NCI-H187 treated with DMSO at 0.1 percent for 48 hours (cell line): ENCODE measurements at places on chromosomes 5 and 9.

DNA sequence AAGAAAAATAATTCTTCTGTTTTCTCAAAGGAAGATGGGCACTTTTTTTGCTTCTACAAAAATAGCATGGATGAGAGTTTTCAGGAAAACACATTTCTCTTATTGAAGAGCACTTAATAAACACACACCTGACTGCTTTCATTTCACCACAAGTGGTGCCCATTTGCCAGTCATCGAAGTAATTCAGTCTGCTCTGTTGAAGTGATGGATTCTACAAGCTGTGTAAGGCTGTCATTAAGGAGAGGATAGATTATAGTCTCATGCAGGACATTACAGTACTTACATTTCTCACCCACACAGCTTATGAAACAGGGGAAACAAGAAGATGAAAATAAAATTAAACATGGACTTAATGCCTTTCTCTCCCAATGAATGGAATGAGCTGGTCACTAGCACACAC, 165.2 kb downstream of the NR2F1-AS1 start:
- no peak for DNase-seq

DNA sequence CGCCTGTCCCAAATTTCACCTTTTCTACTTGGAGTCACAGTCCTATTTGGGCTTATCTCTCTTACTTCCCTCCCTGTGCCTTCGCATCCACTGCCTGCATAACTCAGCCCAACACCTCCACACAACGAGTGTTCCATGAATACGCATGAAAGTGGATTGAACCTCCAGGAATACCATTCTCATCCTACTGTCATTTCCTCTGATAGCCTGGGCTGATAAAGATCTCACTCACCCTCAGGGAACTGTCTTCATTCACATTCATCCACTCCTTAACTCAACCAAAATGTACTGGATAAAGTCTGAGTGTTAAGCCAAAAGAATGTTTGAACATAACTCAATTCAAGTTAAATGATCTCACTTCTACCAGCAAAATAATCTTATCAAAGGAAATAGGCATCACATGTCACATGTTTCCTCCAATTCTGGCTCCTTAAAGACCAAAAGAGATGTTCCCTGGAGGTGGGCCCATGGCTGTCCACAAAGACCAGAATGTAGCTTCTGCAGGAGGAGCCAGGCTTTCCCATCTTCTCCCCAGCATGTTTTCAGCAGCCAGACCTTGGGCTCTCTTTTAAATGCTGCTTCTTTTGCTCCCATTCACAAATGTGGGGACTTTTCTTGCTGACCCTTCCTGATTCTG, 28.4 kb upstream of the TRIO start:
- DNase-seq: no peak

DNA sequence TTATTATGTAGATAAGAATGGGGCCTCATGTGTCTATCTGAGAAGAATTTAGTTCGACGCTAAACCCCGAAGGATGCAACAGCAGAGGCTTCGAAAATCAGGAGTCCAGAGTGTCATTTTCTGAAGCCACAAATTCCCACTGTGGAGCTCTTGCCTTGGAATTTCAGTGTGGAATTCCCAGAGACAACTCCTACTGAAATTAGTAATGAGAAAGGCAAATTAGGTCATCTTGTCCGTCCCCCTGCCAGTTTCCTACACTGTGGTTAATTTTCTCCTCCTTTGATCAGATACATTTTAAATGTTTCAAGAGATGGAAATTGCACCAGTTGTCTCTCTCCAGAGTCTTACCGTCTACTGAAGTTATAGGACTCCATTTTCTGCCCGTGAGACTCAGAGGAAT, 633.6 kb downstream of the BNC2 start:
- DNase-seq: no peak

- DNase-seq: no peak
Observed at GRCh38 chr5:103569313-103570060, 6.9 kb upstream of the NUDT12 start.

GRCh38 chr9:75231167-75231566, 142.9 kb downstream of the OSTF1 start:
- DNase-seq: no peak

DNA sequence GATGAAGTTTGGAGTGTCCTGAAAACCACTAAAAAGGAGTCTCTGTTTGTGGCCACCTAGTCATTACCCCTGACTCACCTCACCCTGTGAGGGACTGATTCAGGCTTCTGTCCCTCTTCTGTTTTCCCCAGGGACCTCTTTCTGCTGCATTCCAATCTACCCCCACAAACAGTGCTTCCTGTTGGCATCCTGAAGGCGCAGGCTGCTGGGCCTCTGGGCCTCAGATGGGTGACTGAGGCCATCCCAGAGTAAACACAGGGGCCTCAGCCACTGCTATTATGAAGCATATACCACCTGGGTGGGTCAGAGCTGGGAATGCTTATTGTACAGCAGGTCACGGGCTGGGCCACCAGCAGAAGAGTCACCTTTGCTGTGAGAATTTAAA, 20.0 kb downstream of the MORN5 start:
- no peak for DNase-seq

DNA sequence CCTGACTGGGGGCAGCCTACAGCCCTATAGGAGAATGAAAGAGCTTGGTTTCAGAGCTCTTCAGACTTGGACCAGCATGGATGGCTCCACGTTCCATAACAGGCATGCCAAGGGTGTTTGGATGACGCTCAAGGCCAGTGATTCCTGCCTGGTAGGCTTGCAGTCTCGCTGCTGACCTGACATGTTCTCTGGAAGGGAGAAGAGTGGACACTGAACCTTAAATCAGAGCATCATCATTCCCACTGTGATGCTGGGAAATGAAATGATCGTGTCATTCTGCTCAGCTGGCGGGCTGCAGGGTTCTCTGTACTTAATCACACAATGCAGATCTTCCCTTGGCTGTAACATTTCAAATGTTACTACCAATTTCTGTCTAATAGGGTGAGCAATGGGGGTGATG, 57.0 kb downstream of the CFAP90 start:
- DNase-seq: no peak

GRCh38 chr9:78574354-78575045, 277.6 kb downstream of the PSAT1 start:
- no peak for DNase-seq

- DNase-seq: no peak
Observed at GRCh38 chr9:88580961-88581360, 46.0 kb downstream of the NXNL2 start.

- no peak for DNase-seq
Observed at GRCh38 chr9:100099722-100100042, 639 bp downstream of the INVS start.

- DNase-seq: no peak
Observed at GRCh38 chr9:27445057-27445595, 79.0 kb upstream of the IFNK start.

DNA sequence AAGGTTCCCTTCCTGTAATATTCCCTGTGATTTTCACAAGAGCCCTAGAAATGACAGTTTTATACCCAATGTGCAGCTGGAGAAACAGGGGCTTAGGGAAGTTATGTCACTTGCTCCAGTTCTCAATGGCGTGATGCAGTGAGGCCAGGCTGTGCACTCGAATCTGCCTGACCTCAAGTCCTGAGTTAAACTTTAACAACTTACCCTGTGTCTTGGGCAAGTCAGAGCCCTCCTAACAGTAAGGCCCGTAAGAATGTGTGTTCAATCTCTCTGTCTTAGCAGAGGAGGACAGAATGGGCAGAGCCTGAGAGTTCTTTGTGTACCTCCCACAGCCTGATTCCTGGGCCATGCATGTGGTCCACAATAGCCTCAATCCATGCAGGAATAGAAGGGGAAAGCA, 181.1 kb downstream of the TRIM32 start:
- no peak for DNase-seq

- no peak for DNase-seq
Observed at GRCh38 chr5:73149540-73149939, 23.5 kb upstream of the TMEM174 start.

DNA sequence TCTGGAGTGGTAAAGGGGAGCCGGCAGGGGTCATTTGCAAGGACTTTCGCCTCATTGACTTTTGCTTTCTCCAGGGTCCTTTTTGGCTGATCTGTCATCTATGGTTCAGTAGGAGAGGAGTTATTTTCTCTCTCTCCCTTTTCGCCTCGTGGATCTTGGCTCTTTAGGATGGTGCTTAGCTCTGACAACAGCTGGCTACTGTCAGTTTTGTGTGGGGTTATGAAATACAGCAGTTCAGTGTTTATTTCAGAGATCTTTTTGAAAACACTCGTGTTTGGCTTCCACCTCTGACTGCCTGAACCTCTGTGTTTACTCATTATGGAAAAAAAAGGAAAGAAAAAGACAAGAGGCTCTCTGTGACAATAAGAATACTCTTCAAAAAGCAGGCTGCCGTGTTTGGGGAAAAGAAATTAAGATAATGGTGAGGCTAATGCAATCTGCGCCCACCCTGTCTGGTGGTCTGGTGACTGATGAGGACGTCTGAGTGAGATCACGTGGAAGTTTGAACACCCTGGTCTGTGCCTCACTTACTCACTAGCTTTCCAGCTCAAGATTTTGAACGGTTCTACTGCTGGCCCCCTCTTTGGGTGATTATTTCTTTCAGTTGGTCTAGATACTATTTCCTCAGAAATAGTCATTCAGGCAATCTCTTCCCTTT, 567.7 kb downstream of the CAAP1 start:
- DNase-seq: no peak

GRCh38 chr5:157347301-157348048, 81.6 kb downstream of the CYFIP2 start:
- DNase-seq: no peak

- no peak for DNase-seq
Observed at GRCh38 chr5:80165452-80165851, 90.4 kb downstream of the SERINC5 start.

DNA sequence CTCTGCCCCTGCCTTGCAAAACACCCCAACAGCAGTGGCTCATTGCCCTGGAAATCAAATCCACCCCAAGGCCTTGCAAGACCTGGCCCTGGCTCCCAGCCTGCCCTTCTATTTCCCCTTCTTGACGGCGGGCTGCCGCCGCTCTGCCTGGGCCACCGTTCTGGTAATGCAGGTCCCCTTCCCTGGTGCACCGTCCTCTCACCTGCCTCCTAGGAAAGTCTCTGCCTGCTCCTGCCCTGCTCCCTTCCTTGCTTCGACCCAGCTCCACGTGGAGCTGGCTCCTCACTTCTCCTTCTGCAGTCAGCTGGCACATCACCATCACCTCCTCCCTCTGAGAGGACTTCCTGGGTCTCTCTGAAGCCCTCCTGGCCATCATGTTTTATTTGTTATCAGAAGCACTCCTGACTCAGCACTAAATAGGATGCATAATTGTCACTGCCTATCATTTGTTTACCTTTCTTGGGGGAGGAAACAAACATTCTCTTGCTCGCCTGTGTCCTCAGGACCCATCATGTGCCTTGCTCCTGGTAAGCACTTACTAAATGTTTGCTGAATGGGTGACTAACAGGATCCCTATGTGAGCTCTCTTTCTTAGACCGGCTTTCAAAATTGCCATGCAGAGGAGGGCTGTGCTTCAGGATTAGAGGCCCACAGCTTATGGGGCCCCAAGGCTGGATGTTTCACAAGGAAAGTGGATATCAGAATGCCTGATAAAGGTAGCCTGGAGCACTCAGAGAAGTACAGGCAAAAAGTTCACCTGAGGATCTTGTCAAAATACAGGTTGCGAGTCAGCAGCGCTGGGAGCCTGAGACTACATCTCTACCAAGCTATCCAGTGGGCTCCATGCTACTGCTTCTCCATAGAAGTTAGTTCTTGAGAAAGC, 19.6 kb upstream of the C5orf47 start:
- no peak for DNase-seq

DNA sequence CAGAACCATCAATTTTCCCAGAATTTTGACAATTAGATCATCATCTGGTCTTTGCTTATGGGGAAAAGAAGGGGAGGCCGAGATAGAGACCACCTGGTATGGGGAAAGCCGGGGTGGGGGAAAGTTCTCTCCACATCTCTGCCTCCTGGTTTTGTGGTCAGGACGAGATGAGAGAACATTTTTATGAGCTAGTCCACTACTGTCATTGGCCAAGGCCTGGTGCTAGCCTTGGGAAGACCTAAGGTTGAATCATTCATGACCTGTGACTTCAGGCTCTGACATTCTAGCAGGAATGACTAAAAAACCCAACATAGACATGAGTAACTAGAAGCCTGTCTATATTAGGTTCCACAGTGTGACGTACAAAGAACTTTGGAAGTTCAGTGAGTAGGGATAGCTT, 135.2 kb downstream of the PTTG1 start:
- no peak for DNase-seq

- DNase-seq: no peak
Observed at GRCh38 chr5:28691526-28691925, 1653.1 kb upstream of the CDH9 start.

GRCh38 chr9:105437704-105438103, 10.1 kb upstream of the FSD1L start:
- no peak for DNase-seq

DNA sequence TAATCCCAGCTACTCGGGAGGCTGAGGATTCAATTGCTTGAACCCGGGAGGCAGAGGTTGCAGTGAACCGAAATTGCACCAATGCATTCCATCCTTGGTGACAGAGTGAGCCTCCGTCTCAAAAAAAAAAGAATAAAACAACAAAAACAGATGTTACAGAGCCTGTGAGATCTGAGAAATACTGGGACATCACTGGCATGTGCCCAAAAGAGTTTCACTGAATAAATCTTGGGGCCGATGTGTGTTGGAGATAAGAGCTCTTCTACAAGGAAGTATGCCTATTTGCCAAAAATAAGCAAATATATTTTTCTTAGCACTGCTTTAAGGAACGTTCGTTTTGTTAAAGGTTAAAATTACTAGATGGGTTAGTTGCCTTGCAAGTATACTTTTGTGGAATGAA, 55.1 kb downstream of the KIAA1958 start:
- no peak for DNase-seq

DNA sequence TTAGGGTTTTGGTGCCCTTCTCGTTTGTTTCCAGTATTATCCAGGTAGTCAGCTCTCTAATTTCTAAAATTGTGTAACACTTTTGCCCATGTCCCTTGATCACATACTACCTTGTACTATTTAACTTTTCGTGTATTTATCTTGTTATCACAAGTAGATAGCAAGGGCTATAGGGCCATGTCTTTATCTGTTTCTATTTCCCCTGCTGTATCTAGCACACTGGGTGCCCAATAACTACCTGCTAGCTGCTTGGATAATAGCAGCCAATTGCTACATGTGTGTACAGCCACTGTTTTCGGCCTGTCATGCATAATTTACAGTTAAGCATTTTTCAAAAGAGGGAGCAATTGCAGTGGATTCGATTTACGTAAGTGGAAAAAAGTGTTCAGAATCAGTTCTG, 64.8 kb upstream of the TNFAIP8 start:
- no peak for DNase-seq

DNA sequence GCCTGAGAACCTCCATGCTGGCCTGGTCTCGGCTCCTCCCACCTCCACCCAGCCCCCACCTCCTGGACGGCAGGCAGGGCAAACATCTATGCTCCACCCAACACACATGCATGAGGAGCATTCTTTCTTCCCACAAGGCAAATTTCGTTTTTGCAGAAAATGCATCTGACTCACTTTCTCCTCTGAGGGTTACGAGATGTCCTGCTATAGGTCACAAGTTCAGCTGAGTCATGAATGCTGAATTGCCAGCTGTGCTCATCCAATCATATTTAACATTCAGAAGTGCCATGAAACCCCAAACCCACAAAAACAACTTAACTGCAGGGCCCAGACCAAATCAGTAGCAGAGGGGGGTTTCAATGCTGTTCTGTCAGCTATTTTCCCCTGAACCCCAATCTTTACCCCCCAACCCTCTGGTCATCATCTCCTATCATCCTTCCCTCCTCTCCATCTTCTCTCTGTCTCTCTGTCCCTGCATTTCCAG, 39.0 kb upstream of the OSMR start:
- no peak for DNase-seq

- no peak for DNase-seq
Observed at GRCh38 chr9:132638240-132638639, 31.5 kb downstream of the DDX31 start.
